T1000 (cell line): ENCODE measurements at places on chromosomes 1 and 21.

- no peak for DNase-seq
These were observed 22.1 kb downstream of the SLC2A7 start for GRCh38 chr1:9004031-9004699.

- DNase-seq, result no peak
These were observed 2.5 kb upstream of the PTGS2 start for GRCh38 chr1:186682736-186683135.

- DNase-seq, result no peak
These were observed 217.2 kb upstream of the IRF2BP2 start for GRCh38 chr1:234827181-234827580.

DNA sequence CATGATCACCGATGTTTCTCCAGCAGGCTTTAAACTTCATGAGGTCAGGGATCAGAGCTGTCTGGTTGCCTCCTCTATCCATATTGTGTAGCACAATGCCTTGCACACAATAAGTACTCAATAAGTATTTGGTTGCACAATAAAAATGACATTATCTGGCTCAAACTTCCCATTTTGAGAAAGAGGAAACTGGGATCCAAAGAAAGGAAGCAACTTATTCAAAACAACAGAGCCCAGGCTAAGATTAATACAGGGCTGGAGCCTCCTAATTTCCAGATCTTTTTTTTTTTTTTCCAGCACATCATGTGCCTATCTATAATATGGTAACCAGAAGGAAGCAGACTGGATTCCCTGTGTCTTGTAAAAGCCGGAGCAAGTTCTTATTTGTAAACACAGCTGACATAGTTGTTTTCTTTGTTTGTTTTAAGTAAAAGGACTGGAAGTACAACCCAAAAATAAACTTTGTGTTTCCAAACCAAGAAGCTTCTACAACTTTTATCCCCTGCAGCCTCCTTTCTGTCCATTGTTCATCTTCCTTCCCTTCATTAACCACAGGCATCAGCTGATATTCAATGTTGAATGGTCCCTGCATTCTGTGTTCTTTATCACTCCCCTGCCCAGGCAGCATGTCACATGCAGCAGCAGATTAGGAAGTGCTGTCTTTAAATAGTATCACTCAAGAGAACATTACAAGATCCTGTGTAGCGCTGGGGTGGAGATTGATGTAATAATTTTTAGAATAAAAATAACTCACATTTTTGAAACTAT lies 71.2 kb upstream of the HOOK1 start:
- no peak for DNase-seq

GRCh38 chr1:185338719-185339622 lies 21.9 kb upstream of the IVNS1ABP start:
- DNase-seq, result no peak

GRCh38 chr1:231969076-231969475 lies 342.5 kb downstream of the DISC1 start:
- no peak for DNase-seq

- no peak for DNase-seq
These were observed 69.8 kb upstream of the TRABD2B start for GRCh38 chr1:48066936-48067335.

- no peak for DNase-seq
These were observed 44.7 kb upstream of the LRP8 start for GRCh38 chr1:53372501-53372951.

DNA sequence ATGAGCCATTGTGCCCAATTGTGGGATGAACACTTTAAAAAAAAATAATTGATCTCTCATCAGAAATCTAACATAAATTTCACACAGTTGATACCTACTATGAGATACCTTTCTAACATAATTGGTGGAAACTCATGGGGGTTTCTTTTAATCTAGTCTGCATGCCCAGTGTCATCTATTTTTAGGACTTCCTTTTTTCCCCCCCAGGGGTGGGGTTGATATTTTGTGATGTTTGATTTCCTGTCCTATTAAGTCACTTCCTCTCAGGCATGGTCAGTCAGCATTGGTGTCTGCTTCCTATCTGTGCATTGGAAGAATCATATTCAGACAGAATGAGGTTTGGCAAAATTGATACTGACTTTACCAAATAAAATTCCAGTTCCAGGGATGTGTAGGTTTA lies 21.5 kb downstream of the NFYC start:
- no peak for DNase-seq

GRCh38 chr1:51242546-51242945 lies 6.5 kb downstream of the RNF11 start:
- DNase-seq, result no peak

DNA sequence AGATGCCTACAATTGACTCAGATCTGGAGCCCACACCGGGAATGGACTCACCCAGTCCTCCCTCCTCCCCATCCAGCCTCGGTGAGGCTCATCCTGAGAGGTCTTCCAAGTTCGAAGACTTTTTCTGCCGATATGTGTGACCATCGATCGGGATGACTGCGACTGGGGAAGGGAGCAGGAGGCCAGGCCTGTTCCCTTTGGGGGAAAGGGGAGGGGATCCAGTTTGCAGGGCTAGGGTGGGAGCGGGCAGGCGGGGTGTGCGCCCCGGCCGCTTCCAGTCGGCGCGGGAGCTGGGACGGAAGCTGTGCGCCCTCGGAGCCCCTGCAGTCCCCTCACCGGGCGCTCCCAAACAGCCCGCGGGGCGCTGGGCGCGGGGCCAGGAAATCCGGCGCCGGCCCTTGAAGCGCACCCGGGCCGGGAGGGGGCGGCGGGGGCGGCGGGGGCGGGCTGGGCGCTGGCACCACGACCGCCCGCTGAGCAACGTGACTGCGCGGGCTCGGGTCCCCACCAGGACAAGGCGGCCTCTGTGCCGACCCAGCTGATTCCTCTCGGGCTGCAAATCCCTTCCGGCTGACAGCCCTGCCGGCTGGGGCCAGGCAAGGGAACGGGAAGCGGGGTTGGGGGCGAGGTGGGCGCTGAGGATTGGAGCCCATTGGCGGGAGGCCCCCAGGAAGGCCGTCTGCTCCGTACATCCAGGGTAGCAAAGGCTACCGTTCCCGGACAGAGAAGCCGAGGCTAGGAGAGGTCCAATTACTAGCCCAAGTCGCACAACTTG lies 103.9 kb downstream of the EBNA1BP2 start:
- no peak for DNase-seq

- no peak for DNase-seq
These were observed 175.6 kb downstream of the CAMTA1 start for GRCh38 chr1:6960860-6961259.

- DNase-seq, result no peak
These were observed 127.7 kb downstream of the SPATA46 start for GRCh38 chr1:162248854-162249535.

- DNase-seq, result no peak
These were observed 39.0 kb downstream of the APP start for GRCh38 chr21:26131554-26131953.

DNA sequence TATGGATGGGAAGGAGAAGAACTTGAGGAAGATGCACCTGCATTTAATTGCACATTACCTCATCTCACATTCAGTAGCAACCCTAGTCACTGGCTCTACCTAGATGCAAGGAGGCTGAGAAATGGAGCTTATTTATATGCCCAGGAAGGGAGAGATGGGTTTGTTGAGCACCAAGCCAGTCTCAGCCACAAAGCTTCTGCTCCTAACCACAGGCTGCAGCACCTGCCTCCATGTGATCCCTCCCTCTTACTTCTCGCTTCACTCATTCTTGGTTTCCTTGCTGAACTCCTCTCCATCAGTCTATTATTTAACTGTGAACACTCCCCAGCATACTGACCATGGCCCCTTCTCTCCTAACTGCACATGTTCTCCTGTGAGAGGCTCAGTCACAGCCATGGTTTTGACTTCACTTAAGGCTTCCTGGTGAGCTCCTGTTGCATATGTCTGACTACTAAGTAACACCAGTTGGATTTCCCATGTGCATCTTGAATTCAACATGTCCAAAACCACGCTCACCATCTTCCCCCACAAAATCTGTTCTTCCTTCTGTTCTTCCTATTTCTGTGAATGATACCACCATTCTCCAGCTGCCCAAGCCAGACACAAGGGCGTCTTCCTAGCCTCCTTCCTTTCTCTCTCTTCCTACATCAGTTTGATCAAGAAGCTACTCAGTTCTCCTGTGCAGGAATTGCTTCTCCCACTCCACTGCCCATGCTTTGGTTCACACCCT lies 139.8 kb downstream of the AK5 start:
- DNase-seq, result no peak

- no peak for DNase-seq
These were observed 1128.7 kb downstream of the AMY1C start for GRCh38 chr1:104878203-104878909.

GRCh38 chr1:115324649-115325420 lies 13.2 kb downstream of the NGF start:
- no peak for DNase-seq

- no peak for DNase-seq
These were observed 3.7 kb upstream of the IRF6 start for GRCh38 chr1:209809611-209810010.

DNA sequence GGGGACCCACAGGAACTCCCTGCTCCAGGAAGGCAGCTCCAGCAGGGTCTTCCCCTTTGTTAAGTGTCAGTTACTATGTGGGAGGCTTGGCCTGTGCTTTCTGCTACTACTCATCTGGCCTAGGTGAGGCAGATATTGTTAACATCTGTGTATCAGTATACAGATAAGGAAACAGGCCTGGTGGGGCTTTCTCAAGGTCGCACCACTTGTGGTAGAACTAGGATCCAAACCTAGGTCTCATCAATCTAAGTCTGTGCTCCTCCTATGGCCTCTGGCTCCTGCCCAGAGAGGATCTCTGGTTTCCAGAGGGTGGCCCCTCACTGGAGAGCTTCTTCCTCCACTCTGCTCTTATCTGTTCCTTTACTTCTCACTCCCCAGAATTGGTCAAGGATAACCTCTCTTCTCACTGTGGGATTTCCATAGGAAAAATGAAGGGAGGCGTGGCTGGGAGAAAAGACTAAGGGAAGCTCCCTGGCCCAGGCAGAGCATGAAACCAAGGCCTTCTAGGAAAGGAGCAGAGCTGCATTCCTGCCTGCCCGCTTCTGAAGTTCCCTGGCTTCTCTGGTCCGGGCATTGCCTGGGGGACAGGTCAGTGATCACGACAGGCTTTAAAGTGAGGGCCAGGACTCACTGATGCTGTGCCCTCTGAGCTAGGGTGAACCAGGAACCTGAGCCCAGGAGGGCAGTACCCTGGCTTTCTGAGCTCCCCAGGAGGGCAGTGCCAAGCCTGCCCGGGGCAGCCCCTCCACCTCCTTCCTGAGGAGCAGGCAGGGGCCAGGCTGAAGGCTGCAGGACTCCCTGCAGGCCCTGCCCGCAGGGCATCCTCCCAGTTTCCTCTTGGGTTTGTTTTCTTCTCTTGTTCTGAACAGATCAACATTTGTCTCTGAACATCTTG lies 5.8 kb downstream of the KCNC4 start:
- DNase-seq, result no peak

- no peak for DNase-seq
These were observed 15.3 kb downstream of the DCAF8 start for GRCh38 chr1:160247053-160247452.

- DNase-seq, result no peak
These were observed 18.6 kb downstream of the A3GALT2 start for GRCh38 chr1:33302325-33302724.

- no peak for DNase-seq
These were observed 24.3 kb upstream of the CITED4 start for GRCh38 chr1:40886318-40887011.
